ENCODE measurements at places on chromosomes 6 and 20. TPM values are rescaled to one million over a fixed set of nuclear protein-coding genes. Genes with fewer than 3 reads are reported as not detected.

The FAM110A gene
- total RNA-seq = 1.3 TPM

The C6orf141 gene
- total RNA-seq = 61.3 TPM

The NT5E gene
- 65.7 TPM for total RNA-seq

The CALHM5 gene
- 1.5 TPM for total RNA-seq

The NOX3 gene
- total RNA-seq = not detected

The HACE1 gene
- total RNA-seq = 11.1 TPM

The ABCC10 gene
- 10.2 TPM for total RNA-seq

The SMLR1 gene
- not detected for total RNA-seq

The HLA-DQA2 gene
- total RNA-seq = not detected

Measured in lung microvascular endothelial cell (primary cell).